Vagina (tissue), 2 donors: ENCODE measurements at places on chromosomes 4 and X.

DNA sequence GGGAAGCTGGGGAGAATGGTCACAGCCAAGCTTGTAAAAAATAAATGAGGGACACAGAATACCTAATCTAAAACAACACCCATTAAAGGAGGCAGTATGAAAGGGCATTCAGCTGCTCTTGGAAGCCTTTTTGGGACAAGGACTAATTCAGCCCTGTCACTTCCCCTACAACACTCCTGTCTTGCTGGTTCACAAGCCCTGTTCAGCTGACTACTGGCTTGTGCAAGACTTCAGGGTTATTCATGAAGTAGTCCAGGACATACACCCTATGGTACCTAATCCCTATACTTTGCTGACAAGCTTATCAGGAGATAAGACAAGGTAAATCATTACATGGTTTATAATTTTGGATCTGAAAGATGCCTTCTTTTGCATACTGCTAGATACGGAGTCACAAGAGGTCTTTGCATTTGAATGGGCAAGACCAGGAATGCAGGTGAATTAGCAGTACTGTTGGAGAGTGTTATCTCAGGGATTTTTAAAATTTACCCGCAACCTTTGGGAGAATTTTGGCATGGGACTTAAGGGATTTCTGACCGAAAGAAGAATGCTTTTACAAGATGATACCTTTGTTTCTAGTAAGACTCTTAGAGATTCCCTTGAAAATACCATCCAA, 103.2 kb upstream of the LANCL3 start:
- no peak overlapping the region for H3K4me3 ChIP-seq
- H3K36me3 ChIP-seq: no peaks in the 10 kb centered on the region
- H3K27me3 ChIP-seq: no peaks in the 10 kb centered on the region
- H3K27ac ChIP-seq: no peak overlapping the region
- DNase-seq: no peak

GRCh38 chrX:15188039-15188438, 81.8 kb downstream of the ASB9 start:
- no peak overlapping the region for H3K27ac ChIP-seq
- H3K4me3 ChIP-seq: no peak overlapping the region
- no peaks in the 10 kb centered on the region for H3K4me1 ChIP-seq
- H3K36me3 ChIP-seq: no peaks in the 10 kb centered on the region

DNA sequence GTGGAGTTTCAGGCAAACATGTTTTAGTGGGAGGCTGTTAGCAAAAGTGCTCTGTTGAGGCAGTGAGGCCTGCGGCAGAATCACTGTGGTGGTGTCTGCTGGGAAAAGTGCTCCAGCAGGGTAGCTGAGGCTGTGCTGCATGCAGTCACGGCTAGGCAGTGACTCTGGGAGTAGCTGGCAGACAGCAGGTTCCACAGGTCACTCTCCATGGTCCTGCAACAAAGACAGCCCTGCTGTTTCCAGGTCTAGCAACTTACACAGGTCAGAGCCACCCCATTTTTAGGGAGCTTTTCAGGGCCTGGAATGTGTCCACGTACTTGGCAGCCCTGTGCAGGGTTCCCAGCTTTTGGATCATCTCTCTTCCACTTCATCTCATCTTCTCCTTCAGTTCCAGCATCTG, 184.3 kb downstream of the NAA11 start:
- H3K27ac ChIP-seq: no peak overlapping the region
- no peak for DNase-seq
- H3K4me1 ChIP-seq: no peaks in the 10 kb centered on the region

DNA sequence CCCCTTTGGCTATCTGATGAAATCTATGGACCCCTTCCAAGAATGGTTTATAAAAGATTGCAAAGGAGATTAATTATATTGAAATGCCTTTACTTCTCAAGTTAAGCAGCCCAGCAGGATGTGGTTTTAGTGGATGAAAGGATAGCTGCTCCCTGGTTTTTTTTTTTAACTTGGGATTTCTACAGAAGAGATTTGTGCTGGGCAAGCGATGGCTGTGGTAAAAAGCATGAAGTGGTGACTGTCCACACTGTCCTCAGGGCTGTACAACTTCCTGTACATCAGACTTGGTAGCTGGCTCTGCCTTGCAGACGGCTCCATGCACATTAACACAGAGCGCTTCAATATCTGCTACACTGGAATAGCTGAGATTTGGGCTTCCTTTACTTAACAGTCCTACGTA, 321.7 kb downstream of the DHX15 start:
- H3K4me1 ChIP-seq: no peaks in the 10 kb centered on the region
- no peaks in the 10 kb centered on the region for H3K36me3 ChIP-seq
- no peak overlapping the region for H3K4me3 ChIP-seq

- no peaks in the 10 kb centered on the region for H3K4me1 ChIP-seq
- no peaks in the 10 kb centered on the region for H3K27me3 ChIP-seq
These were observed 34.9 kb downstream of the FTHL17 start for GRCh38 chrX:31036895-31037294.

DNA sequence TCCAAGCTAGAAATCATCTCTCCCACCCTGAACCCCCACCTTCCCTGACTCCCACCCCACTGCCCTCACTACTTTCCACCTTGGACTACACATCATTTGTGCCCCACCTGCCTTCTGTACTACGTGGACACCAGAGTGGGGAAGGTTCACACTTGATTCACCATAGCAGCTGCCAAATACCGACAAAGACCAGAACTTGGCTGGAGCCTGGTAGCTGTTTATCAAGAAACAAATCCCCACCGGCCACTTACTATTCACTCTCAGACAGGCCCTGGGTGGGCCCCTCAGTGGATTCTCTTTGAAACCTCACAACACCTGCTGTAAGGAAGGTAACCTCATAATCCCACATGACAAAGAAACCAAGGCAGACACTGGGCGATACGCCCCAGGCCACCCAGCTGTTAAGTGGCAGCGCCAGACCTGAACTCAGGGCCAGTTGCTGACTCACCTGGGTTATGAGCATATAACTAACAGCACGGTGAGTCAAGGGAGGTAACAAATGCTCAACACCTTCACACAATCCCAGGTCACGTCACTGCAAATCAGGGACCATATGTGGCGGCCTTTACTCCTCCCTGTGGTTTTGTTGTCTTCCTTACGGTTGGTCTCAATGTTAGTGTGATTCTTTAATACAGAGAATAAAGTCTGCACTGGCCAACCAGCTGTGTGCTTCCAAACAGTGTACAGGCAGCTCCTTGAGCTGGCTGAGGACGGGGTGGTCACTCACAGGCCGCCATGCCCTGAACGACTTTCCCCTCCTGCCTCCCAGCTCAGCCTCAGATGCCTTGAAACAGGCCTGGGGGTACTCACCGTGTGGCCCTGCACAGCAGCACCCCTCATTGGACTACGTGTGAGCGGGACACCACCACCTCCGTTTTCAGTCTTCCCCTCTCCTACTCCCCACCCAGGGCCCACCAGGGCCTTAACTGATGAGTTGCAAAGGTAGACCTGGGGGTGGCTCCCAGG, 7.5 kb downstream of the WDR1 start:
- H3K27ac ChIP-seq: peak overlapping the region; percentile 89
- no peak overlapping the region for H3K4me3 ChIP-seq
- H3K4me1 ChIP-seq: peaks cover 100% of the 10 kb centered on the region
- no peaks in the 10 kb centered on the region for H3K27me3 ChIP-seq
- no peak for DNase-seq

- H3K4me1 ChIP-seq: peaks cover 20% of the 10 kb centered on the region
- peak within 1 kb of the TSS; percentile 54 for H3K4me3 ChIP-seq
- H3K36me3 ChIP-seq: no peaks in the 10 kb centered on the region
These were observed at the start of gene TLL1 for GRCh38 chr4:165872461-165873297. TLL1 (plus strand) TSS chr4:165873237; CDS start chr4:165873905, 668 bp downstream.

DNA sequence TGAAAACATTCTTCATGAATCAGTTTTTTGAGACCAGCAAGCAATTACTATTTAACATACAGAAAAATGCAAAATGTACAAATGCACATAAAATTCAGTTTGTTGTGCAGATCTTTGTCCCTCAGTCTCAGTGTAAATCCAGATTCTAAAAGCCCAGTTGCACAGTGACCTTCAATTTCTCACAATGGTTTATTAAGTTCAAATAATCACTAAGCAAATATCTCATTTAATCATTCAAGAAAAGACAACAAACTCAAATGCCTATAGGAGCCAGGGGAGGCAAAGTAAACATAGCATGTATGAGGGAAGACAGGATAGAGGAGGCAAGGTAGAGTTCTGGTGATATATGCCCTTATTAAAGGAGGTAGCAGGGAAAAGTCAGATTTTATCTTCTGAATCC, 82.8 kb downstream of the PPP3CA start:
- no peaks in the 10 kb centered on the region for H3K36me3 ChIP-seq
- peaks cover 45% of the 10 kb centered on the region for H3K4me1 ChIP-seq
- no peak for DNase-seq
- H3K27me3 ChIP-seq: no peaks in the 10 kb centered on the region
- no peak overlapping the region for H3K4me3 ChIP-seq

DNA sequence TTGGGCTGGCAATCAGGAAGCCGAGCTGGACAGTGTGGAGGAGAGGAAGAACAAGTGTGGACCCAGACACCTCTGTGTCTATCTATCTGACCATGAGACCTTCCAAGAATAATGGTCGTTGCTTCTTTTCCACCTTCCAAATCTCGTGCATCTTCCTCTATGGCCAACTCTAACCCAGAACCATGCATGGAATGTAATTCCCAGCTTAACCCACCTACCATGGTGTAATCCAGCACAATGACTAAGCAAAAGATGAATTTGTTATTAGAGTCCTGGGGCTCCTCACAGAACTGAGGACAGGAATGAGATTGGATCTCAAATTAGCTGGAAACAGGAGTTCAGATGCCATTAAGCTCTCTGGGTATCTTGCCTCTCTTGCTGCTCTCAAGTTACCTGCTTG, 17.4 kb upstream of the TMEM184C start:
- no peak overlapping the region for H3K4me3 ChIP-seq
- H3K36me3 ChIP-seq: no peaks in the 10 kb centered on the region
- no peaks in the 10 kb centered on the region for H3K27me3 ChIP-seq
- no peak for DNase-seq
- H3K27ac ChIP-seq: no peak overlapping the region
- H3K4me1 ChIP-seq: no peaks in the 10 kb centered on the region

GRCh38 chr4:175308236-175308635, 390.1 kb downstream of the ADAM29 start:
- no peak overlapping the region for H3K4me3 ChIP-seq
- no peak for DNase-seq
- no peaks in the 10 kb centered on the region for H3K4me1 ChIP-seq
- H3K36me3 ChIP-seq: no peaks in the 10 kb centered on the region
- H3K27ac ChIP-seq: no peak overlapping the region

GRCh38 chr4:53476232-53477037, 99.0 kb downstream of the FIP1L1 start:
- H3K27me3 ChIP-seq: no peaks in the 10 kb centered on the region
- H3K4me1 ChIP-seq: no peaks in the 10 kb centered on the region
- no peak for DNase-seq
- no peaks in the 10 kb centered on the region for H3K36me3 ChIP-seq
- H3K4me3 ChIP-seq: no peak overlapping the region

DNA sequence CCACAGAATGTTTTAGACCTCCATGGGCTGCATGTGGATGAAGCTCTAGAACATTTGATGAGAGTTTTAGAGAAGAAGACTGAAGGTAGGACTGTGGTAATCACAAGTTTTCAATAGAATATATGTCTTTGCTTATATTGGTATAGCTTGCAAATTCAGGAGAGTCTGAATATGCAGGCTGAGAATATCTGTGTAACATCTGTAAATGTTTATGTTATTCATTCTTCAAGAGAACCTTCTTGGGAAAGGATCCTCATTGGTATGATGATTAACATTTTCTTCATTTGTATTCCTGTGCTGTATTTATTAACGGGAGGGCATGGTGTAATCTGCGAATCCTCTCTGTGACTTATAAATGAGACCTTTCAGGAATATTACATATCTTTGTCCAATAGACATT, 52.1 kb upstream of the RHOH start:
- H3K27me3 ChIP-seq: no peaks in the 10 kb centered on the region
- H3K4me3 ChIP-seq: no peak overlapping the region
- H3K27ac ChIP-seq: no peak overlapping the region
- H3K4me1 ChIP-seq: no peaks in the 10 kb centered on the region
- DNase-seq: no peak

- H3K36me3 ChIP-seq: no peaks in the 10 kb centered on the region
- no peak overlapping the region for H3K27ac ChIP-seq
- no peaks in the 10 kb centered on the region for H3K4me1 ChIP-seq
- no peak for DNase-seq
These were observed 25.8 kb upstream of the DYNLT3 start for GRCh38 chrX:37873220-37873619.

- no peaks in the 10 kb centered on the region for H3K4me1 ChIP-seq
- no peaks in the 10 kb centered on the region for H3K27me3 ChIP-seq
These were observed 14.3 kb downstream of the ZAR1 start for GRCh38 chr4:48504352-48504751.

- H3K36me3 ChIP-seq: no peaks in the 10 kb centered on the region
- H3K27ac ChIP-seq: no peak overlapping the region
- no peak overlapping the region for H3K4me3 ChIP-seq
- no peaks in the 10 kb centered on the region for H3K4me1 ChIP-seq
- H3K27me3 ChIP-seq: no peaks in the 10 kb centered on the region
These were observed 207.3 kb upstream of the DCAF8L1 start for GRCh38 chrX:28188526-28188925.

- no peak overlapping the region for H3K4me3 ChIP-seq
- H3K4me1 ChIP-seq: no peaks in the 10 kb centered on the region
- H3K36me3 ChIP-seq: no peaks in the 10 kb centered on the region
- H3K27me3 ChIP-seq: no peaks in the 10 kb centered on the region
- no peak for DNase-seq
These were observed 34.3 kb downstream of the TRIM61 start for GRCh38 chr4:164943192-164943591.

GRCh38 chr4:138218976-138219375, 23.2 kb downstream of the SLC7A11 start:
- no peaks in the 10 kb centered on the region for H3K36me3 ChIP-seq
- DNase-seq: no peak
- no peaks in the 10 kb centered on the region for H3K27me3 ChIP-seq
- H3K4me1 ChIP-seq: no peaks in the 10 kb centered on the region
- H3K27ac ChIP-seq: no peak overlapping the region

- no peaks in the 10 kb centered on the region for H3K27me3 ChIP-seq
- no peak overlapping the region for H3K27ac ChIP-seq
- H3K4me3 ChIP-seq: no peak overlapping the region
- peaks cover 24% of the 10 kb centered on the region for H3K4me1 ChIP-seq
- H3K36me3 ChIP-seq: no peaks in the 10 kb centered on the region
These were observed 63.8 kb downstream of the EFNB1 start for GRCh38 chrX:68892651-68893050.

- no peaks in the 10 kb centered on the region for H3K4me1 ChIP-seq
- DNase-seq: no peak
- no peaks in the 10 kb centered on the region for H3K27me3 ChIP-seq
- no peak overlapping the region for H3K27ac ChIP-seq
These were observed 10.4 kb downstream of the MID1IP1 start for GRCh38 chrX:38811515-38812243.

GRCh38 chr4:15649914-15650545, 5.1 kb downstream of the FBXL5 start:
- peaks cover 85% of the 10 kb centered on the region for H3K4me1 ChIP-seq
- peak overlapping the region; percentile 99 for H3K27ac ChIP-seq
- DNase-seq: no peak
- no peak overlapping the region for H3K4me3 ChIP-seq
- H3K36me3 ChIP-seq: no peaks in the 10 kb centered on the region

- no peak for DNase-seq
- H3K36me3 ChIP-seq: no peaks in the 10 kb centered on the region
- no peak overlapping the region for H3K4me3 ChIP-seq
- H3K27ac ChIP-seq: no peak overlapping the region
These were observed 274.1 kb upstream of the GK2 start for GRCh38 chr4:79682161-79682560.

- H3K4me1 ChIP-seq: no peaks in the 10 kb centered on the region
- H3K4me3 ChIP-seq: no peak overlapping the region
- no peak overlapping the region for H3K27ac ChIP-seq
These were observed 2.7 kb upstream of the RENBP start for GRCh38 chrX:153947009-153947769.

GRCh38 chr4:48945981-48946380, 39.4 kb upstream of the OCIAD2 start:
- H3K4me3 ChIP-seq: no peak overlapping the region
- peaks cover 10% of the 10 kb centered on the region for H3K4me1 ChIP-seq
- no peaks in the 10 kb centered on the region for H3K36me3 ChIP-seq
- no peak overlapping the region for H3K27ac ChIP-seq
- no peaks in the 10 kb centered on the region for H3K27me3 ChIP-seq
- DNase-seq: no peak
